Type B pancreatic cell (in vitro differentiated cells): ENCODE measurements at places on chromosomes 1 and 21.

DNA sequence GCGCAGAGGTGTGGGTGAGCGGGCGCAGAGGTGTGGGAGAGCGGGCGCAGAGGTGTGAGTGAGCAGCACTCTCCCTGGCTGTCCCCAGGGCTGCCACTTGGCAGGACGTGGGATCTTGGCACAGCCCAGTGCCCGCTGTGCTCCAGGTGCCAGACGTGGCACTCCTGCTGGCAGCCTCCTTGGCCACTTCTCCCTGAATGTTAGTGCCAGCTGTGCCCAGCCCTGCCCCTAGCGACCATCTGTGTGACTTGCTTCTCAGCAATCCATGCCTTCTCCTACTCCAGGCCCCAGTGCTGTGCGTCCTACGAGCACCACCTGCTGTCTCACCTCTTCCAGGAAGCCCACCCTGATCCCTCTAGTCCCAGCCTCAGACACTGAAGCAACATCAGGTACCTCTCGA, 30.5 kb downstream of the KRTAP10-1 start:
- H3K27me3 ChIP-seq = no peaks in the 10 kb centered on the region
- H3K4me3 ChIP-seq = no peak overlapping the region
- peaks cover 8% of the 10 kb centered on the region for H3K4me1 ChIP-seq
- no peak for DNase-seq

- peaks cover 10% of the 10 kb centered on the region for H3K4me1 ChIP-seq
- no peak overlapping the region for H3K4me3 ChIP-seq
- no peak overlapping the region for H3K27ac ChIP-seq
- DNase-seq = no peak
- no peaks in the 10 kb centered on the region for H3K27me3 ChIP-seq
Observed at GRCh38 chr1:76018045-76018444, 56.5 kb upstream of the ST6GALNAC3 start.

GRCh38 chr1:204420039-204421004, 8.7 kb upstream of the PPP1R15B start:
- H3K27ac ChIP-seq = peak overlapping the region; percentile 84
- H3K27me3 ChIP-seq = no peaks in the 10 kb centered on the region
- H3K4me3 ChIP-seq = peak overlapping the region; percentile 60
- H3K36me3 ChIP-seq = peaks cover 15% of the 10 kb centered on the region

DNA sequence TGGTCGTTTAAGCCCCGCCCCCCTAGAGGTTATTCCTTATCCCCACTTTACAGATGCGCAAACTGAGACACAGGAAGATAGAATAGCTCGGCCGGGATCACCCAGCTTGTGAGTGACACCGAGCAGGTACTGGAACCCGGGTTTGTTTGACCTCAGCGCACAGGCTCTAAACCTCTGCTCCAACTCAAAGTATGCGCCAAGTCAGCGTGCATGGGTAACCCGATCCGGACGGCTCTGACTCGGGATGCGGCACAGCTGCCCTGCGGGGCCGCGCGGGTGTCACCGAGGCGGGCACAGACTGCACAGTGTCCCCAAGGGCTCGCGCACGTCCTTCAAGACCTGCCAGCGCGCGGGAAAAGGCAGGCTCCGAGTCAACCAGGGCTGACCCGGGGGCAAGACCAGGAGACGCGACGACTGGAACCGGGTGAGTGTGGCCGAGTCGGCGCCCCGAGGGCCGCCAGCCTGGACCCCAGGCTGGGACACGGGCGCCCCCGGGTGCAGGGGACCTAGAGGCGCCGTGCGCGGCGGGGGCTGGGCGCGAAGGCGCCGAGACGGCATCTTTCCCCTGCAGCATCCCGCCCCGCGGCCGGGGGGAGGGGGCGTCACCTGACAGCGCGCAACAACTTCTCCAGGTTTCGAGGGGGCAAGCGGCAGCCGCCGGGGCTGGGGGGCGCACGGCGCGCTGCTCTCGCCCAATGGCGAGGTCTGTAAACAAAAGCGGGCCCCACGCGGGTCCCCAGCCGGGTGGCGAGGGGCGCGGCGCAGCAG, 101.9 kb upstream of the SOD1 start:
- H3K4me1 ChIP-seq = peaks cover 46% of the 10 kb centered on the region
- H3K27ac ChIP-seq = no peak overlapping the region
- peaks cover 7% of the 10 kb centered on the region for H3K36me3 ChIP-seq
- peak; percentile 72 for DNase-seq
- H3K27me3 ChIP-seq = peaks cover 29% of the 10 kb centered on the region
- peak overlapping the region; percentile 85 for H3K4me3 ChIP-seq

DNA sequence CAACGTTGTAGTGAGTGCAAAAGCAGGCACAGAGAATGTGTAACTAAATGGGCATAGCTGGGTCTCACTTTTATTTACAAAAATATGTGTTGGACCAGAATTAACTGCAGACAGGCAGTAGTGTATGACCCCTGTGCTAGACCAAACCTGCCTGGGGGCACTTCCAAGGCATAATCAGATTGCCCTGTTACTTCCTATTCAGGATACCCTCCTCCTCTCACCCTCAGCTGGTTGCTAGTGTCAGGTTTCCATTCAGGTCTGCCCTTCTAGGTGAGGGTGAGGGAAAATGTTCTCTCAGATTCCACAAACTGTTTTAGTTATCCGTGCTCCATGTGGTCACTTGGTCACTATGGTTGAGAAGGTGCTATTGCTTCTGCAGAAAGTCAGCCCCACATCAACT, 387.3 kb downstream of the LMX1A start:
- no peaks in the 10 kb centered on the region for H3K36me3 ChIP-seq
- no peaks in the 10 kb centered on the region for H3K4me1 ChIP-seq
- no peak for DNase-seq
- H3K27me3 ChIP-seq = no peaks in the 10 kb centered on the region
- H3K4me3 ChIP-seq = no peak overlapping the region
- no peak overlapping the region for H3K27ac ChIP-seq

GRCh38 chr1:223717695-223718363, 5.5 kb downstream of the CAPN2 start:
- H3K4me3 ChIP-seq = no peak overlapping the region
- no peaks in the 10 kb centered on the region for H3K27me3 ChIP-seq
- DNase-seq = no peak
- peaks cover 24% of the 10 kb centered on the region for H3K36me3 ChIP-seq

GRCh38 chr1:10078494-10078893, 45.7 kb downstream of the UBE4B start:
- peaks cover 26% of the 10 kb centered on the region for H3K36me3 ChIP-seq
- no peak overlapping the region for H3K4me3 ChIP-seq
- no peaks in the 10 kb centered on the region for H3K27me3 ChIP-seq
- no peak overlapping the region for H3K27ac ChIP-seq
- H3K4me1 ChIP-seq = peaks cover 22% of the 10 kb centered on the region

DNA sequence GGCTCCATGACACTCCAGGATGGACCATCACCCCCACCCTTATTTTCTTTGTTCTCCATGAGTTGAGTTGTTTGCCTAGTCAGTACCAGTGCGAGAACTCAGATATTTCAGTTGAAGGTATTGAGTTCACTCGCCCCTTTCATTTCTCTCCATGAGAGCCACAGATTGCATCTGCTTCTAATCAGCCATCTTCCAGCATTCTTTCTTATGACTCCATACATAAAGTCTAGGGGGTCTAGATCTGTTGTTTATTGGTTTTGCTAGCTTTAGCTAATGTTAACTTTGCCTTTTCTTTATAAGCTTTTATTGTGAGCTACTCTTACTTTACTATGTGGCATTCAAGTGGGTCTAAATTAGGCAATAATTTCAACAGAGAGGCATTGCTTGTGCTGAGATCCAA, 71.6 kb upstream of the PDC start:
- H3K27ac ChIP-seq = no peak overlapping the region
- H3K4me1 ChIP-seq = no peaks in the 10 kb centered on the region
- DNase-seq = no peak
- no peaks in the 10 kb centered on the region for H3K36me3 ChIP-seq
- no peaks in the 10 kb centered on the region for H3K27me3 ChIP-seq
- no peak overlapping the region for H3K4me3 ChIP-seq

DNA sequence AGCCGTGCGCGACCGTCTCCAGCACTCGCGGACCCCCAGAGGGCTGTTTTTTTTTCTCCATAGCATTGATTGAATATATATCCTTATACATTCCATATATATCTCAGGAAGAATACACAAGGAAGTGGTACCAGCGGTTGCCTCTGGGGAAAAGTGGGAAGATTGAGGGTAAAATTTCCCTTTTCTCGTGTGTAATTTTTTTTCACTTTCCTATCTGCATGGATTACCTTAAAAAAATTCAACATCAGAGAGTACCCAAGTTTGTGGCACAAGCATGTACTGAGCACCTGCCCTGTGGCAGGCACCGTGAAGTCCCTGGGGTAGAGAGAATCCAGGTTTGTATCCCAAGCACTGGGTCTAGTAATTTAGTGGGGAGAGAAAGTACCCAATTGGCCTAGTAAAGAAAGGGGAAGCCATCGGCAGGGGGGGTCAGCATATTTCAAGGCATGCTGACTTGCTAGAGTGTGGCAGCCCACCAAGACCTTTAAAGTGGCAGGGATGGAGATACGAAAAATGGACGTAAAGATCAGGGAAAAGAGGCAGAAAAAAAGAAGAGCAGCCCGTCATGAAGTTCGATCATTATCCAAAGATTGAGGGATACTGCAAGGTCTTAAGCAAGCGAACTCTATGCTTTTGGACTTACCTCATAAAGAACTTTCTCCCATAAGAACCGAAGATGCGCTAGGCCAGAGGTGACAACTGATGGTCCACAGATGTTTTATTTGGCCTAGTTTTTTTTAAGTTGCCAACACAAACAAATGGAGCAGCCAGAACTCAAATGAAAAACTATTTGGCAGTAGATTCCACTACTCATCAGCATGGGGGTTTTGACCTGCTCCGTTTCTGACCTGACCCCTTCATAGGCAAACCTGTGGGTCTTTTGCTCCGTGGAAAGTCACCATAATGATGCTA, 1.5 kb upstream of the HMGN1 start:
- peak overlapping the region; percentile 99 for H3K27ac ChIP-seq
- H3K27me3 ChIP-seq = no peaks in the 10 kb centered on the region
- DNase-seq = no peak
- H3K4me3 ChIP-seq = peak overlapping the region; percentile 96
- H3K36me3 ChIP-seq = peaks cover 22% of the 10 kb centered on the region

DNA sequence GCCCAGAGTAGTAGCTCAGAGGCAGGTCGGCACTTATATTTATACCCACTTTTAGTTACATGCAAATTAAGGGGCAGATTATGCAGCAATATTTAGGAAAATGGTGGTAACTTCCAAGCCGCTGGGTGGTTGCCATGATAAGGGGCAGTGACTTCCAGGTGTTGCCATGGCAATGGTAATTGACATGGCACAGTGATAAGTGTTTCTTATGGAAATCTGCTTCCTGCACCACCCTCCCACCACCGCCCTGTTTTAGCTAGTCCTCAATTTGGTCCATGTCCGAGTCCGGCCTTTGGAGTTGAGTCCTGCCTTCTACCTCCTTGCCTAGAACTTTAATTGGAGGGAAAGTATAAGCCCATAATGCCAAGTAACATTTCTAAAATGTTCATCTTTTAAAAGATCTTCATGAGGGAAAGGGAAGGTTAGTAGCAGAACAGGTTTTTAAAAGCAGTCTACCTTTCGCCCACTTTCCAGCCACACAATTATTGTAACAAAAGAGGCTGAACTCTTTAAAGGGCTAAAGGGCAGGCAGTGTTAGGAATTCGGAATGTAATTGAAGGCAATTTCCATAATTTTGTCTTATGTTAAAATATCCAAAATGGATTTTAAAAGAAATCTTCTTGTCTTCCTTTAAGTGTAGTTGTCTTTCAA, 21.7 kb downstream of the ZBTB8B start:
- peak overlapping the region; percentile 47 for H3K4me3 ChIP-seq
- peaks cover 12% of the 10 kb centered on the region for H3K36me3 ChIP-seq
- DNase-seq = no peak
- peak overlapping the region; percentile 79 for H3K27ac ChIP-seq
- H3K4me1 ChIP-seq = peaks cover 7% of the 10 kb centered on the region

- H3K4me3 ChIP-seq = no peak overlapping the region
- no peak for DNase-seq
- no peaks in the 10 kb centered on the region for H3K36me3 ChIP-seq
- H3K27ac ChIP-seq = peak overlapping the region; percentile 79
- H3K27me3 ChIP-seq = peaks cover 22% of the 10 kb centered on the region
Observed at GRCh38 chr21:42227909-42228708, 9.2 kb downstream of the ABCG1 start.

DNA sequence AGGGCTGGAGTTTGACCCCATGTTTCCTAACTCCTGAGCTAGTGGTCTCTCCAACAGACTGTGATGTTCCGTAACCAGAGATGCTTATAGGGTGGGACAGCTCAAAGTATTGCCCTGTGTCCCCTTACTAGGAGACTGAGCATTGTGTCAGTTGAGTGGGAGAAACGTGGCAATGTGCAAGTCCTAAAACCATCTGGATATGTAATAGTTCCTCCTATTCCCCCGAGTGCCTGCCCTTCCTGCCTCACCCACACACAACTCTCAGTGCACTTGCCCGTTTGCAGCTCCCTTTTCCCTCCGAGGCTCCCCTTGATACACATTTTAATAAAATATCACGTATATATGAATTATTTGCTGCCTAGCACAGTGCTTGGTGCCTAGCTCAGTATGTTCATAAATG, 3.4 kb downstream of the PIGV start:
- peak overlapping the region; percentile 30 for H3K27ac ChIP-seq
- H3K4me3 ChIP-seq = no peak overlapping the region
- no peaks in the 10 kb centered on the region for H3K27me3 ChIP-seq
- no peak for DNase-seq
- peaks cover 10% of the 10 kb centered on the region for H3K36me3 ChIP-seq
- peaks cover 29% of the 10 kb centered on the region for H3K4me1 ChIP-seq

DNA sequence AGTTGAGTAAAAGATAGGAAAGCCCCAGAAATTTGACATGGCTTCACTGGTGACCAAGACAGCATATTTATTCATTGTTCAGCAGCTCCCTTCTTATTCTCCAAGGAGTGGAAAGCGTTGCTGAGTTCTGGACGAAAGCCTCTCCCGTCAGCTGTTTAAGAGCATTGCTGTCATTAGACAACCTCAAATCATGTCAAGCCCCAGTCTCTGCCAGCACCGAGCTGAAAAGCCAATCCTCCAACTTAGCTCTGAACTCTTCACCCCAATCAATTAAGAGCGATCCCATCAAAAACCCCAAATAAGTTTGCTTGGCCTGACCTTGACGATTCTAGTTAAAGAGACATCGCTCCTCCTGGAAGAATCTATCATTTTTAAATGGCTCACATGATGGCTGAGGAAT, 110.8 kb downstream of the PLPP3 start:
- H3K4me1 ChIP-seq = peaks cover 40% of the 10 kb centered on the region
- H3K4me3 ChIP-seq = peak overlapping the region; percentile 50
- peaks cover 6% of the 10 kb centered on the region for H3K36me3 ChIP-seq

DNA sequence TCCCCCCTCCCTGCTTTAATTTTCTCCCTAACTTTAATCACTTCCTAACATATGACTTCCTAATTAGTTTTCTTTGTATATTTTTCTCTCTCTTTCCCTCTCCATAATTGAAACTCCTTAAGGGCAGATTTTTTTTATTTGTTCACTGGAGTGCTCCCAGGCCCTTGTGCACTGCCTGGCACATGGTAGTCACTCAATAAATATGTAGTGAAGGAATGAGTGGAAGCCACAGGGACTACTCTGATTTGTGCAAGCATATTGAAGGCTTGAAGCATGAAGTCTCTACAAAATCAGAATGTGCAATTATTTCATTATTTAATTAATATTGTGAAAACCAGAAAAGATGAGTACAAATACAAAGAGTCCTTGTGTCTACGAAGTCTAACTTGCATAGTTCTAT, 41.5 kb downstream of the SNX7 start:
- H3K27ac ChIP-seq = no peak overlapping the region
- no peaks in the 10 kb centered on the region for H3K4me1 ChIP-seq
- no peaks in the 10 kb centered on the region for H3K27me3 ChIP-seq
- H3K4me3 ChIP-seq = no peak overlapping the region
- H3K36me3 ChIP-seq = peaks cover 3% of the 10 kb centered on the region
